ENCODE measurements at places on chromosomes 11 and 22.

DNA sequence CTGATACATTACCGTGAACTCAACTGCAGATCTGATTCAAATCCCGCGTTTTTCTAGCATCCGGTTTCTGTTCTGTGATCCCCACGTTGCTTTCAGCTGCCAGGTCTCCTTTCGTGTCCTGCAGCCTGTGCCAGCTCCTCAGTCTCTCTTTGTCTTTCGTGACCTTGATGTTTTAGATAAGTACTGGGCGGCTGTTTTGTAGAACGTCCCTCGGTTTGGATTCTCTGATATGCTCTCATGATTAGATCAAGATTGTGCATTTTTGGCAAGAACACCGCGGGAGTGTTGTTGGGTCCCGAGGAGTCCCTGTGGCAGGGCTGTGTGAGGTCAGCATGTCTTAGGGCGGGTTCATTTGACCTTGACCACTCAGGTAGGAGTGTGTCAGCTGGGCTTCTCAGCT is 38.6 kb downstream of the KCNQ1 start:
- no peak for DNase-seq

- peak; percentile 76 for DNase-seq
Measured at GRCh38 chr11:123083623-123084029, 21.7 kb upstream of the HSPA8 start.

- no peak for DNase-seq
Measured at GRCh38 chr22:30990690-30991089, 21.6 kb downstream of the TUG1 start.

DNA sequence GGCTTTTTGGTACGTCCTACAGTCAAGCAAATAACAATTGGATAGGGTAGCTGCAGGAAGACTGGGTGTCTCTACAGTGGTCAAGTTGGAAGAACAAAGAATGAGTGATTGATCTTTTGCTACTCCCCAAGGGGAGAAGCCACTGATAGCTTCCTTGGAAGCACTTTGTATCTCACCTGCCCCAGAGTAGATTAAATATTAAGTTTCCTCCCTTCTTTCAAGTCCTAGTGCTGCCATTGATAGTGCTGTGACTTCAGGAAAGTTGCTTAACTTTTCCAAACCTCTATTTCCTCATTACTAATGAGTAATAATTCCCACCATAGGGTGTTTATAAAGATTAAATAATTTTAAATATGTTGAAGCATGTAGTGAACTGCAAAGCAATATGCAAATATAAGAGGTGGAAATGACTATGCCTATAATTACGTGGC is 35.6 kb upstream of the EHF start:
- DNase-seq, result no peak

DNA sequence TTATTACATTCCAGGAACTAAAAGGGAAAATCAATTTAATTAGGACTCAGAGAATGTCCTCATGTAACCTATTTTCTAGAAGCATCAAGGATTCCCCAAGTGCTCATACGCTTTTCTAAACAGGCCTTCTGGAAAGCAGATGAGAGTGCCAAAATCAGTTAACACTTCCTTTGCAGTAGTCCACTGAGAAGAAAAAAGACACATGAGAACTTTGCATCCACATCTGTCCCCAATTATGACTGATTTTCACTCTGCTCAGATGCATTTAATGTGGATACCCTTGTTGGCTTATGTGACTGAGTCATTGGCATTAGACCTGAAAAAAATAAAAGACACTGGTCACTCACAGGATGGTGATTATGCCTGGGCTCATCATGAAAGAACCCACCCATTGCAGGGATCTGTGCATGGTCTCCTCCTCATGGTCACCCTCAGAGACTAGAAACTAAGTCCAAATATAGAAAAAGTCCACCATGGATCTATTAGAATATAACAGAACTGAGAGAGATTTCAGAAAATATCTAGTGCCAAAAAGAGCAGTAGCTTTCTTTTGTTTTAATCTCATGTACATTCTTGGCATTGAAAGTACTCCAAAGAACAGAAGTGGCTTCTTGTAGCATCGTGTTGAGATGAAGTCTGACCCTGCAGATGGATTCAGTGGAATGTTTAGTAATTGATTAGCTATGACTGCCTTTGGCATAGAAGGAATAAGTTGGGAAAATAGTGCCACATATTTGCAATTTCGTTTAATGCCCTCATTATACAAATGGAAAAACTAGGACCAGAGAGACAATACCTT is 48.8 kb upstream of the FIBIN start:
- DNase-seq, result no peak

- DNase-seq, result no peak
Measured at GRCh38 chr22:38415046-38415445, 40.0 kb downstream of the KCNJ4 start.

DNA sequence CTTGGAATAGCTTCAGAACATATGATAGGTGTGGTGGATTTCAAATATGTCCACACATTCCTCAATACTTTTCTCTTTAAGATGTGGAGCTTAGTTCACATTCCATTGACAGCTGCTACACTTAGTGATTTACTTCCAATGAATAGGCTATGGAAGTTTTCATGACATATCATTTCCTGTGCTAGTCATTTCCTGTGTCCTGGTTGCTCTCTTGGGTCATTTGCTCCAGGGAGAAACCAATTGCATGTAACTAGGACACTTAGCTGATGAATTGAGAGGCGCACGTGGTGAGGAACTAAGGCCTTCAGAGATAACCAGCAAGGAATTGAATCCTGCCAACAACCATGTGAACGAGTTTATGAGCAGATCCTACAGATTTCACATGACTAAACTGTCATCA is 120.9 kb downstream of the SLC17A6 start:
- no peak for DNase-seq

- DNase-seq, result no peak
Measured at GRCh38 chr11:42025121-42025803, 565.8 kb upstream of the LRRC4C start.

DNA sequence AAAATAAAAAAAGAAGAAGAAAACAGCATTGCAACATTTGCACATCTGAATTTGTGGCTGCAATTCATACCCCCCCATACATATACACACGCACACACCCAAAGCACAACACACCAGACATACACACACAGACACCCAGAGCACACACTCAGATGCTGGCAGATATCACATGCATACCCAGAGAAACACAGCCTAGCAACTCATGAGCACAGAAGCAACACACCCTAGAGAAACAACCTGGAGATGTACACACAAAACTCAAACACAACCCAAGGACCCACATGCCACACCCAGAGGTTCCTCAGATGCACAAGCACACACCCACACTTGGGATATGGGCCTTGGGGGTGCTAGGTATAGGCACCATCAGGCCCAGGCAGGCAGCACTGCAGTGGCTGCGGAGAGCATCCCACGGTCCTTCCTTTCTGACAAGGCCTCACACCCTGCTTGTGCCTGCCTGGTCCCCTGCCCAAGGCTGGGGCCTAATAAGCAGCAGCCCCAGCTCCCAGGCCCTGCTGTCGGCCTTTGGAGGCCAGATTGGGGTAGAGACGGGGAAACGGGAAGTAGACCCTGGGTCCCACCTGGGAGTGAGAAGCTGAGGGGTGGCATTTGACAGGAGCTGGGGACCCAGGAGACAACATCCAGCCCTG is 3.1 kb downstream of the CST6 start:
- no peak for DNase-seq

DNA sequence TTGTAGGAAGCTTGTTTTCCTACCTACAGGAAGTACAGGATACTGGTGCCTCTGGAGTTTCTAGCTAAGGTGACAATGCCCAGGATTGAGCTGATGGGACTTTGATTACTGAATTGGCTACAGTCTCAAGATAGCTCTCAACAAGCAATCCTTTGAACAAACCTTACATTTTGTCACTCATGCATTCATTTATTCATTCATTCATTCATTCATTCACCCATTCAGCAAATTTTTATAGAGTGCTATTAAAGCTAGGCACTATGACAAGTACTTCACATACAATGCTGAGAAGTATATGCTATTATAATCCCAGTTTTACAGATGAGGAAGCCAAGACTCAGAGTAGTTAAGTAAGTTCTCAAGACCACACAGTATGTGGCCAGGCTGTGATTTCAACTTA is 103.1 kb upstream of the MTMR2 start:
- no peak for DNase-seq

DNA sequence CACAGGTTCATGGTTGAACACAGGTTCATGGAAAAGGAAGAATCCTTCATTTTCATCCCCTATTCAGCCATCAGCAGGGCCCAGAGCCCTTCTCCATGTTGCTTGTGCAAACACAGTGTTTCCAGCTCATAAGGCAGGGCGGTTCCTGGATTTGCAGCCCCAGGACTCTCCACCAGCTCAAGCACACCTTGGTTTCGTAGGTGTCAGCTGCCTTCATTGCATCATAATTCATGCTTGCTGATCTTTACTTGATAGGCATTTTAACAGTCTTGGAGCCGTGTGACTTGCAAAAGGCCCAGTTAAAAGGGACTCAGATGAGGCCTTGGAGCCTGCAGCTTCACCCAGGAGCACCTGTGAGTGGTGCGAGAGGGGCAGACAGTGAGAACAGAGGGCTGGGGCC is 318.1 kb upstream of the B3GAT1 start:
- no peak for DNase-seq

- DNase-seq, result no peak
Measured at GRCh38 chr22:44650806-44651205, 51.2 kb upstream of the PRR5 start.

DNA sequence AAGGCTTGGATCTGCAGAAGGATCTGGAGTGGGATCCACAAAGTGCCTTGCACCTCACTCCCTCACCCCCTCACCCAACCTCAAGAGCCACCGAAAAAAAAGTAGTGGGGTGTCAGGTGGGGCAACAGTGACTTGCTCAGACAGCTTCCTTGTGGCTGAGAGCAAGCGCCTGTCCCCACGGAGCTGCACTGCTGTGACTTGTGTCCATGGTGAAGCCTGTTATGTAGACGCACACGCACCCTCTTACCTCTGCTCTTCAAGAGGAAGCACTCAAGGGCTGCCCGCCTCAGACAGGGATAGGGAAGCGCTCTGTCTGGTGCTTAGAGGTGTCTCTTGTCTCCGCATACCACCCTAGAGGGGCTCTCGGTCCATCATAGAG is 1.2 kb downstream of the DRD2 start:
- no peak for DNase-seq

All from activated CD4-positive, alpha-beta T cell treated with anti-CD3 and anti-CD28 coated beads, Interleukin-2, amount 50 U/mL, for 48 hours (primary cell).